ENCODE measurements at places on chromosomes 1 and 21.

DNA sequence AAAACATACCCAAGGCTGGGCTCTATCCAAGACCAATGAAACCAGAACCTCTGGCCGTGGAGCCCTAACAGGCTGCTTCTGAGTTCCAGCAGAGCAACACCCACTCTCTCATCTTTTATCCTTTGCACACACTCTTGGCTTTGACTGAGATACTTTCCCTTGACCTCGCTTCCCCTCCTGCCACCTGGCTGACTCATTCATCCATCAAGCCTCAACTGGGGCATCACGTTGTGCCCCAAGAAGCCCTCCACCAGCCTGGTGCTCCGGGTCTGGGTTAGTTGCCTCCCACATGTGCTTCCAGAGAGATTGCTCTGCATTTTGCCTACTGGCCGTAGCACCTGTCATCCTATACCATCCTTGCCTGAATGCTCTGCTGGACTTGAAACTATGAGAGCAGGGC is 34.5 kb upstream of the SERBP1 start:
- no peak for DNase-seq

- DNase-seq, result no peak
Measured at GRCh38 chr1:203645996-203646395, 19.4 kb downstream of the ATP2B4 start.

DNA sequence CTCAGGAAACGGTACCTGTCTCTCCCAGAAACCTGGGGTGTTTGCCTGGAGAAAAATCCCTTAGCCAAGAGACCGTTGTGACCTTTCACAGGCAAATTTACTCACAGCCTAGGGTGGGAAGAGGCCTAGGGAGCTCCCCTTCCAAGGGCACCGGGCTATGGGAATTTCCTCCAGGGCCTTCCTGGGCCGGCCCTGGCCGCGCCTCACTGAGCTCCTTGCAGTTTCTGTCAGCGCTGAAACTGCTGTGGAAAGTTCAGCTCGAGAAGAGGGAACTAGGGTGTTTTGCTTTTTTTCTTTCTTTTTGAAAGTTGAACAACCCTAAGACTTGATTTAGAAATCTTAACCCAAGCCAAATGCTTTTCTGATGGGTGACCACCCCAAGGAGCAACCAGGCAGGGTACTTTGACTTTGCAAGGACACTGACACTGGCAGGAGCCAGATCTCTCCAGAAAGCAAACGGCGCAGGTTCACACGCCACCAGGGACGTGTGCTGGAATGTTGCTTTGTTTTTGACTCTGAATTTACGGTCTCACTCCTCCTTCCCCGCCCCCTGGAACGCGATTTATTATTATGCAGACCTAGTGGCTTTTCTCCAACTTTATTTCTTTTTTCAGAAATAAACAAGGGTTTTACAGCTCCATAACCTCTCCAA is 229.6 kb upstream of the JUN start:
- no peak for DNase-seq

DNA sequence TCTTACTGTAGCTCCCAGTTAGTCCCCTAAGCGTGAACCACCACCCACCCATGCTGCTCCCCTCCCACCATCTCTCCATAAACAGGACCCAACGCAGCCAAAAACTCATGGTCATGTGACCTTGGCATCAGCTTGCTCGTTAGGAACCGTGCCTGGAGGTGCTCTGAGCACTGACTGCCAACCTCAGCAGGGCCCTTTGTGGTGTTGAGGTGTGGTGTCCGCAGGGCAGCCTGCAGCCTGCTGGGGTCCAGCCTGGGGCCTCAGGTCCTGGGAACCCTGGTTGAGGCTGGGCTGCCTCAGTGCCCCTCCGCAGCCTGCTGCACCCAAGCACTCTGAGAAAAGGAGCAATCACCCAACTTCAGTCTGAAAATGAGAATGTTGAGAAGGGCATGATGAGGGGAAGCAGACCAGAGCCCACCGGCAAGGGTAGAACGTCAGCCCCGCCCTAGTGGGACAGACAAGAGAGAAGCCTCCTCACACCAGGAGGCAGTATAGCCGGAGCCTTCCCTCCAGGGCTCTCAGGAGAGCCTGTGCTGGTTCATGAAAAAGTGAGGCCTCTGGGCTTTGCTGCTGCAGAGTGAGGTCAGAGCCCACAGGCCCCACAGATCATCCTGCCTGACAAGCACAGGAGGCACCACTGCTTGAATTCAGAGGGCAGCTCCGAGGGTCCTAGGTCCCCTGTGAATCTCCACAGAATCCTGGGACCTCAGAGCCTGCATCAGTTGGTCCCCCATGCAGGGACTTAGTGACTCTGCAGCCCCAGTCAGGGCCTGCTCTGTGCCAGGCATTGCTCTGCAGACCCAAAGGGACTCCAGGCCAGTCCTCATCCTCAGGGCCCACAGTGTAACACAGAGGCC is 4.9 kb upstream of the COL6A2 start:
- no peak for DNase-seq

DNA sequence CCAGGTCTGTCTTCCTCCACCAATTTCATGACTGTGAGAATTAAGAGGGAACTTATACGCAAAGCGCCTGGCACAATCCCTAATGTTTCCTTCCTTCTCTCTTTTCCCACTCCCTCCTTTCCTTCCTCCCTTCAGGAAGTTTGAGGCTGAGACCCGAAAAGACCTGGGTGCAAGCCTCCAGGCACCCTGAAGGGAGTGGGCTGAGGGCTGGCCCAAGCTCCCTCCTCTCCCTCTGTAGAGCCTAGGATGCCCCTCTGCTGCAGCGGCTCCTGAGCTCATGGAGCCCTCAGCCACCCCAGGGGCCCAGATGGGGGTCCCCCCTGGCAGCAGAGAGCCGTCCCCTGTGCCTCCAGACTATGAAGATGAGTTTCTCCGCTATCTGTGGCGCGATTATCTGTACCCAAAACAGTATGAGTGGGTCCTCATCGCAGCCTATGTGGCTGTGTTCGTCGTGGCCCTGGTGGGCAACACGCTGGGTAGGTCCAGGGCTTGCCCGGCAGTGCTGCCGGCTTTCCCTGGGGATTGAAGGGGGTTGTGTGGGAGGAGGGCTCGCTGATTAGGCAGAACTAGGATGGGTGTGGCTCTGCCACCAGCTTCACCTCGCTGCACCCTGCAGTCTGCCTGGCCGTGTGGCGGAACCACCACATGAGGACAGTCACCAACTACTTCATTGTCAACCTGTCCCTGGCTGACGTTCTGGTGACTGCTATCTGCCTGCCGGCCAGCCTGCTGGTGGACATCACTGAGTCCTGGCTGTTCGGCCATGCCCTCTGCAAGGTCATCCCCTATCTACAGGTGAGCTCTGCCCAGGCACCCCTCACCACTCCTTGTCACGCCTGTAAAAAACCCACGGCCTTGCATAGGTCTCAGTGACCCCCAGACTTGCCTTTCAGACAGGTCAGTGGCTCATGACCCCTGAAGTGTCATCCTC is 1.7 kb downstream of the HCRTR1 start:
- no peak for DNase-seq

- DNase-seq, result no peak
Measured at GRCh38 chr1:65176591-65176990, 28.6 kb downstream of the AK4 start.

GRCh38 chr1:49026230-49026811 is 249.6 kb upstream of the BEND5 start:
- DNase-seq, result no peak

- no peak for DNase-seq
Measured at GRCh38 chr1:176790786-176791185, 327.8 kb downstream of the PAPPA2 start.

GRCh38 chr21:38958940-38959691 is 153.4 kb downstream of the ETS2 start:
- DNase-seq, result no peak

DNA sequence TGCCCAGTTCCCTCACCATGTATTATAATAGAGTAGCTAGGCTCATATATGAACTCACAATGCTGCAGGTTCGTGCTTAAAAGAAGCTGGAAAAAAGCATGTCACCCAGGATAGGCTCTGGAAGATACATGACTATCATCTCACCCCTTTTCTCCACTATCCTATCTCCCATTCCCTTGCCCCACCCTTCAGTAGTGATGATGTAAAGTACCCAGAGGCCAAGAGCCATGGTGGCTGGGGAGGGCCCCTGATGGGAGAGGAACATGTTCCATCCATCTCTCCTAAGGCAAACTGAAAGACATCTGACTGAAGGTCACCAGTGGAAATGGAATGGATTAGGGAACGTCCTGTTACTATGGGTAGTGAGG is 20.3 kb upstream of the RBBP5 start:
- no peak for DNase-seq

DNA sequence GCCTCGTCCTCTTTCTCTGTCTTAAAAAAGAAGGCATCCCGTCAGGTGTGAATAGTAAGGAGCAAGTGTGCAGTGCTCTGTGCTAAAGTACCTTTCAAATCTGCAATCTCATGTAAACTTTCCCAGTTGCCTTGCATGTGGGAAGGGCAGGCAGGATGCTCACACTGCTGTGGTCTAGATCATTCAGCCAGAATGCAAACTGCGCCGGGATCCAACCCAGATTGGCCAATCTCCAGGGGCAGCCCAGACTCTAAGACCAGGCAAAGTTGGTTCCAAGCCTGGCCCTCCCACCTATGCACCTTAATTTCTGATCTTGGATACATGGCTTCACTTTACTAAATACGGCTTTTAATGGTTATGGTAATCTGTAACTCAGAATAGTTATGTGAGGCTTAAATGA is 3.2 kb upstream of the MAP1LC3C start:
- no peak for DNase-seq

DNA sequence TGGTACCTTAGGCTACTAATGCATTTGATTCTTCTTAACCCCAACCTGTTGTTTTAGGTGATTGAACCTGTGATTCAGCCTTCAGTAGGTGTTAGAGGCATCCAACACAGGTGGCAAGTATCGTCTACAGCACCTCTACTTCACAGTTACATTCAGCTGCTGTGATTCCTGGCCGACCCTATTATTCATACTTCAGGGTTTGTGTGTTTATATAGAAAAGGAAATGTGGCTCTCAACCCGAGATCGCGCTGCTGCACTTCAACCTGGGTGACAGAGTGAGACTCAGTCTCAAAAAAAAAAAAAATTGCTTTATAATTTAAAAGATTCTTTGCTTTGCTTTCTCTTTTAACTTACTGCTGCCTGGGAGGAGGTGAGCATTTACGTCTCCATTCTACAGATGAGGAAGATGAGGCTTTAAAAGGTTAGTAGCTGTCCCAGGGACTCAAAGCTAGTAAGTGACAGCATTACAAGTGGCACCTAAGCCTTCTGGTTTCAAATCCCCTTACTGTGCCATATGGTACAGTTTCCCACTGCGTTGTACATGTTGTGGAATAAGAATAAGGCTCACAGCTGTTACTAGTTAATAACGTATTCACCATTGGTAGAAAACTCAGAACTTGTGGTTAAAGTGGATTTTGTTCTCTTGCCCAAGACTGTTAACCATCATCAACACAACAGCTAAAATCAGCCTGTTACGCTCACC is 9.9 kb upstream of the GPR25 start:
- DNase-seq, result no peak

DNA sequence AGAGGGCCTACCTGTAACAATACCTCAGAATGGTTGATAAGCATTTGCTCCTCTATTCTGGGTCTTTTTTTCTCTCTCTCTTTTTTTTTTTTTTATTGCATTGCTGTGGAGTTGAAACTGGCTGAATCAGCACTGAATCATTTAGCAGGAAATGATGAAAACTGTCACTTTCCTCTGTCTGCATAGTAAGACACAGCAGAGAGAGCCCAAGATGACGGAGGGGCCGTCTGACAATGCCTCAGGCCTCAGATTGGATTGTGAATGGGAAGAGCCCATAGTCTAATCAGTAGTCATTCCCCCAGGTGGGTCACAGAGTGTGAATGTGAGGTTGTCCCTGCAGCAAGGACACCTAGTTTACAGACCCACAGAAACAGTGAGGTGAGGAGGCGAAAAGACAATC is 193.2 kb upstream of the PLXNA2 start:
- no peak for DNase-seq

DNA sequence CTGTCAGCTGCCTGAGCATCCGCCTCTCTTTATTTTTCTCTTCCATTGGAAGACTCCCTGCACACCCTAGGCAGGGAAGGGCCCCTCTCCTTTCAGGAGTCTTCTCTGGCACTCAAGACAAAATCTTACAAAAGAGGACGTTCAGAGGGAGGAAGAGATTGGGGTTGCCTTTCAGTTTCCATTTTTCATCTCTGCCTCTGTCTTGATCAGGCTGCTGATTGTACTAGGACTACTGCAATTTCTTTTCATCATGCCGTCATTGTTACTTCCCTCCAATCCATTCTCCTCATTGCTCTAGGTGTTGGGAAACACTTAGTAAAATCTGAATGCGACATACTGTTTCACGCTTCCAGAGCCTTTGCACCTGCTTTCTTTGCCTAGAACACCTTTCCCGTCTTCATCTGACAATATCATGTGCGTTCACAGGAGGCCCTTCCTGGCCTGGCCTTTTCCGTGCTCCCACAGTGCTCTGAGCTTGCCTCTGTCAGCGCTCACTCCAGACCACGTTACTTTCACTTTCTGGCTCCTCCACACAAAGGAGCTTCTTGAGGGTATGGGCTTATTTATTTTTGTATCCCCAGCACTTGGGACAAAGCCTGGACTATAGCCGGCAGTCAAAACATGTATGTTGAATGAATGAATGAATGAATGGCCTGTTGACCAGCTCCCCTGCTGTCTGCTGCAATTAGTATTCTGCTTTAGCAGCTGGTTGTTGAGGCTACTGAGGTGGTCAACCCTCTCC is 10.9 kb downstream of the LRRC71 start:
- DNase-seq, result no peak

DNA sequence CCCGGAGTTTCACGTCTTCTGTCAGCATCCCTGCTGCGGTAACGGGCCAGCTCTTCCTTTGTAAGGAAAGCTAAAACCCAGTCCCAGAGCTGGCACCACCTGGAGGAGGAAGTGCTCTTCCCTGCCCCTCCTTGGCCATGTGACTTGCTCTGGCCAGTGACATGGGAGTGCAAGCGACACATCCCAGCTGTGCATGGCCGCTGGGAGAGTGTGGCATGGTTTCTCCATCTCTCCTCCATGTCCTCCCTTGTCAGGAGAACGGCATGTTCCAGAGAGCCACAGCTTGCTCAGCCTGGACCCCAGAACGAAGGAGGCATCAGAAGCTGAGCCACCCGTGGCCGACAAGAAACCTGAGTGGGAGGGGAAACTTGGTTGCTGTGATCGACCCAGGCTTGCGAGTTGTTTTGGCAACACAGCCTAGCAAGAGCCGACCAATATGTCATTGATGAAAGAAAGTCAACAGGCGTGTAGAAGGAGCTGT is 2.7 kb upstream of the PRXL2B start:
- DNase-seq, result no peak

- DNase-seq, result no peak
Measured at GRCh38 chr1:53586765-53587164, 127.6 kb downstream of the DMRTB1 start.

GRCh38 chr1:31327381-31327780 is 30.5 kb downstream of the ZCCHC17 start:
- no peak for DNase-seq

GRCh38 chr1:144101397-144102045 is 129.7 kb upstream of the FAM72C start:
- no peak for DNase-seq
